ENCODE measurements at places on chromosomes 4 and X.

DNA sequence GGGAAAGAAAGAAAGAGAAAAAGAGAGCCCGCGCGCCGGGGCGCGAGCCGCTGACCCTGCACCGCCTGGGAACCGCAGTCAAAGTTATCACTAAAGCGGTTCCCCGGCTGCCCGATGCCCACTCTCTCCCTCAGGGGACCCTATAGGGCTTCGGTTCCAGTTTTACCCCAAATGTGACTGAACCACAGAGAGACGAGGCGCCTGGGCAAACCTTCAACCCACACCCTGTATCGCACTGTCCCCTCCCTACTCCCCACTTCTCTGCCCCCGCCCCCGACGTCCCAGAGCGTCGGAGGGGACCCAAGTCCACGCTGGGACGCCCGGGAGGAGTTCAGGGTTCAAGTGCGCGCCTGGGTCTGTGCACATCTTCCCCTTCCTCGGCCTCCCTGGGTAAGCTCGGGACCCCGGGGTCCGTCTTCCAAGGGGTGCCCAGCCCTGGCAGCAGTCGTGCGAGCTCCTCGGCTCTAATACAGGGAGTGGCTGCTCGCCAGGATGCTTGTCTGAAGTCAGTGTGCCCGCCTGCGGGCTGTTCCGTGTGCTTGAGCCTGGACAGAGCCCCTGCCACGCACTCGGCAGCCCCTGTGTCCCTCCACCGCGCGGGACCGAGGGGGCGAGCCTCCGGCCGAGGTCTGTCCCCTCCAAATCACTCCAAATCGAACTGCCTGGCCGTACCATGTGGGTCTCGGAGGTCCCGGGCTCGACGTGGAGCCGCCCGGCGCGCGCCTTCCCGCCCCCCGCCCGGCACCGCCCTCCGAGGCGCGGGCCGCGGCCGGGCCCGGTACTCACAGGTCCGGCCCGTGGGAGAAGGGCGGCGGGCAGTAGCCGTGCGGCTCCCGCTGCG lies 960 bp downstream of the TRPC3 start:
- DNase-seq, result no peak

- DNase-seq, result no peak
Measured at GRCh38 chrX:97308171-97308570, 424.5 kb downstream of the RPA4 start.

- DNase-seq, result no peak
Measured at GRCh38 chr4:76212851-76213414, 691 bp downstream of the SCARB2 start.

DNA sequence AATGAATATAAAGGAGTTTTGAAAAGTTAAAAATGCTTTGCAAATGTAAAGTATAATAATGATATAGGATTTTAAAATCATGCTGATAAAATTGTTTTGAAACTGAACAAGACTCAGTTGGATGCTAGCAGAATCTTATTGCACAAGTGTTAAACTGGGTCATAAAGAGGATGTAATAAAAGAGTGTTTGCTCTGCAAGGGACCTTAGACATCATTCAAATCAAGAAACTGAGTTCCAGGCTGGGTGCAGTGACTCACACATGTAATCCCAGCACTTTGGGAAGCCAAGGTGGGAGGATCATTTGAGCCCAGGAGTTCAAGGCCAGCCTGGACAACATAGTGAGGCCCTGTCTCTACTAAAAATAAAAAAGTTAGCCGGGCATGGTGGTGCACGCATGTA lies 27.5 kb upstream of the DUSP21 start:
- DNase-seq, result no peak

- DNase-seq, result no peak
Measured at GRCh38 chrX:37060999-37061398, 52.8 kb downstream of the FAM47C start.

- DNase-seq, result no peak
Measured at GRCh38 chr4:20297261-20297660, 45.6 kb downstream of the SLIT2 start.

GRCh38 chrX:46330981-46331380 lies 214.2 kb downstream of the ZNF674 start:
- DNase-seq, result no peak

GRCh38 chr4:140154572-140154891 lies 548 bp upstream of the MAML3 start:
- no peak for DNase-seq

DNA sequence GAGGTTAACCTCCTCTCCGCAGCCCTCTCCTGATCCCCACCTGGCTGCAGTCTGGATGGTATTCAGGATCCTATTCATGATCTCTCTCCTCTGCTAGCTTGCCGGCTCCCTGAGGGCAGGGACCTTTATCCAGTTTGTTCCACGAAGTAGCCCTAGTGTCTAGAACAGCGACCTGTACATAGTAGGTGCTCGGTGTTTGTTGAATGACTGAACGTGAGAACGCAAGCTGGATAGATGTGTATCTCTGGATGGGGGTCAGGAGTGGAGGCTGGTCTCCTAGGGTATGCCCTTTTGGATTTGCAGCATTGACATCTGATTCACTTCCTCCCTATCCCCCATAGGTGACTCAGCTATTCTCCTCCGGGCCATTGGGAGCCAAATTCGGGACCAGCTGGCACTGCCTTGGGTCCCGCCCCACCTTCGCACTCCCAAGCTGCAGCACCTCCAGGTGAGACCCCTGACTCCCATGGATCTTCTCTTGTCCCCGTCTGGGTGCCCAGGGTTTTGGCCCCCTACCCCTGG lies 7.3 kb downstream of the CCDC22 start:
- DNase-seq, result no peak

GRCh38 chr4:86586160-86586572 lies 7.9 kb upstream of the PTPN13 start:
- DNase-seq, result no peak

DNA sequence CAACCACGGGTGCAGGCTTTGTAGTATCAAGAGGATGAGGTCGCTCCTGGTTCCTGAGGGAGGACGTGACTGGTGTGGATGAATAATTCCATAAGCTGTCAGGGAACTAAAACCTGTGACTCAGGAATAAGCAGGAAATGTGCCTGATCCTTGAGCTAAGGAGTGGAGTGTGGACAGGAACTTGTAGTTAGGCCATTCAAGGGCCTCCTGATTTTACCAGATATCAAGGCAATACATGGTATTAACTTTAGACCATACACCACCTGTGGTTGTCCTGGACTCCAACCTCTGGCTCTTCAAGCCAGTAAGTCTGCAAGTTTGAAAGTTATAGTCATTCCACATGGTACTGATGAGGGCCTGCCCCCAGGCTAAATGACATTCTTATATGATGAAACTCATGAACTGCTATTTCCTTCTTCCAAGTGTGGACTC lies 12.1 kb upstream of the ING2 start:
- DNase-seq, result no peak

DNA sequence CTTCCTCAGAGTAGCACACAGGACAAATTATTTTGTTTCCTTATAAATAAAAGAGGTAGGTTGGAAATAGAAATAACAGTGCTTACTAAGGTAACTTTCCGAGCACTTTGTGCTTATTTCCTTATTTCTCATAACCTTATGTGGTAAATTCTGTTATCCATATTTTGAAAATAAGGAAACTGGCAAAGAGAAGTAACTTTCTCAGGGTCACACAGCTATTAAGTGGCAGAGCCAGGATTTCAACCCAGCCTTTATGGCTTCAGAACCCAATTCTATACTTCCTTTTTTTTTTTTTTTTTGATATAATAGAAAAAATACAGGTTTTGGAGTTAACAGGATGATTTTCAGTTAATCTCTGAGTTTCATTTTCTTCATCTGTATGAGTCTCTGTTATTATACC lies 3.3 kb downstream of the UTP3 start:
- no peak for DNase-seq

DNA sequence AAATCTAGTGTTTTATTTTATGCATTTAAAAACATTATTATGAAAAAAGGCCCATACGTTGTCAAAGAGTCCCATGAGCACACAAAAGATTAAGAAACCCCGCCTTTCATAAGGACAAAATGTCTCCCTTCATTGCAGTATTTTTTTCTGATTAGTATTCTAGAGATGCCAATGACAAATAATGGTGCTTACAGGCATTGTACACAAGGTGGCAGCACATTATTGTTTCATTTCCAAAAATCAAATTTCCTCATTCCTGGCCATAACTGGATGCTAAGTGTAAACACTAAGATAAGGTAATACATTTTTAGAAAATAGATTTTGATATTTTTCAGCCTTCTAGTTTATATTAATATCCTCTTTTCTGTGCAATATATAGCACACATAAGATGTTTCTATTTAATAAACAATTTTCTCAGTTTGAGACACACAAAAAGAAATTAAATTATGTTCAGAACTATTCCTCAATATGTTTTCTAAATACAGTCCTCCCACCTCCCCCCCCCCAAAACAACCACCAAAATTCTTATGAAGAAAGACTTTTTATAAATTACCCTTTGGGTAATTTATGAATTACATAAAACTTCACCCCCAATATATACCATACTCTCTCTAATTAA lies 47.7 kb downstream of the TIGD2 start:
- DNase-seq, result peak; percentile 67

GRCh38 chr4:111792632-111793031 lies 352.6 kb upstream of the FAM241A start:
- DNase-seq, result no peak

DNA sequence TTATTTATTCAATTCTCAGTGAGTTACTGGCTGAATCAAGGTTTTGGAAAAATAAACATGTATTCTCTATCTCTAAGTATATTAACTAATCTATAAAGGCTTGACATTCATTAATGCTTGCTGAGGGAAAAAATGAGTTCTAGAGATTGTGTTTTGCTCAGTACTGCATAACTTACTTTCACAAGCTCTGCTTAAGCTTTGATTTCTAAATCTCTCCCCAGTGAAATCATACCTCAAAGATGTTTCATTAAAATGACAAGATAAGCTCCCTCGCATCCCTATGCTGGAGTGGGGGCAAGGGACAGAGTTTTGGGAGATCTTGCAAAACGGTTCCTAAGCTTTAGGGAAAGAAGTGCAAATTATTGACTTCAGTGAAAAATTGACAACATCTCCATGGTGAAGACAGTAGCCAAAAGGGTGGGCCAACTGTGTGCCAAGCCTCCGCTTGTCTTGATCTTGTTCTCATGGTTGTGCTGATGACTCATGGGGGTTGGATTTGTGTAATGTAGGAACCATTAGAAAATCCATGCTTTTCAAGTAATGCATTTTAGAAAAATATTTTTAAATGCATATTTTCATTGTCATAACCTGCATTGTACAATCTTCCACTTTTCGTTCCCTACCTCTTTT lies 521.4 kb downstream of the RPA4 start:
- DNase-seq, result no peak

DNA sequence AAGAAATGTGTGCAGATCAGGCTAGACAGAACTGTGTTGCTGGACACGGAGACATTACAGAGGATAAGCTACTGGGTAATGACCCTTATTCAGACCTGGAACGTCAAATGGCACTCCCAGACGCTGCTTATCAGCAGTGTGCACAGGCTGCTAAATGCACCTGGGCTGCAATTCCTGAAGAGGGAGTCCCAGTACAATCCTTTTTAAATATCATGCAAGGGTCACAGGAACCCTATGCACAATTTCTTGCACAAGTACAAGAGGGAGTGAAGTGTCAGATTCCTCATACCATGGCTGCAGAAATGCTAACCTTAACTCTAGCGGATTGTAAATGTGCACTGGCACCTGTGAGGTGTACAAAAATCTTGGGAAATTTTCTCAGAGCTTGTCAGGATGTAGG lies 16.9 kb downstream of the SPIN2B start:
- no peak for DNase-seq

DNA sequence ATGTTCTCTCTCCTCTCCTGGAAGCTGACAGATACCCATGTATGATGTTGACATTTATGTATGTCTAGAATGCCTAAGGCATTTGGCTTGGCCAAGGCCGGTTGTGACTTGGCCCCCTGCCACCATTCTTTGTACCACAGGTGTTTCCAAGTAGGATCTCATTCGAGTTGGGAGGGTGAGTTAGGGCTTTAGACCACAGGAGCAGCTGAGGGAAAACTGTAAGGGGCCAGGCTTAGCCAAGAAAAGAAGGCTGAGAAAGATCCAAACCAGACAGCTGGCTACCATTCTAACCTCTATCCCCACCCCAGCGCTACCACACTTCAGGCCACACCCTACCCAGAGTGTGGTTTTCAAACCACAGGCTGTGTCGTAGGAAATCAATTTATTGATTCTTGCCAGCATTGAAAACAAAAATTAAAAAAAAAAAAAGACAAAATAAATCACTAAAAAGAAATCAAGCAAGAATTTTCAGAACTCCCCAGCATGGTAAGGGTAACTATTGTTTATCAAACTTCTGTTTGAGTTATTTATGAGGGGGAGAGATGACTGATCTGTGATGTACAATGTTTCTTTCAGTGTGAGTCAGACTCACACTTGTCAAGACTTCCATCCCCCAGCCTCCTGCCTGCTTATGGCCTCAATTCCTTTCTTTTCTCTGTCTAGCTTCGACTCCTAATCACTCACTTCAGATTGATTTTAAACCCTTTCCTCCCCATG lies 9.9 kb downstream of the TMSB4X start:
- no peak for DNase-seq

DNA sequence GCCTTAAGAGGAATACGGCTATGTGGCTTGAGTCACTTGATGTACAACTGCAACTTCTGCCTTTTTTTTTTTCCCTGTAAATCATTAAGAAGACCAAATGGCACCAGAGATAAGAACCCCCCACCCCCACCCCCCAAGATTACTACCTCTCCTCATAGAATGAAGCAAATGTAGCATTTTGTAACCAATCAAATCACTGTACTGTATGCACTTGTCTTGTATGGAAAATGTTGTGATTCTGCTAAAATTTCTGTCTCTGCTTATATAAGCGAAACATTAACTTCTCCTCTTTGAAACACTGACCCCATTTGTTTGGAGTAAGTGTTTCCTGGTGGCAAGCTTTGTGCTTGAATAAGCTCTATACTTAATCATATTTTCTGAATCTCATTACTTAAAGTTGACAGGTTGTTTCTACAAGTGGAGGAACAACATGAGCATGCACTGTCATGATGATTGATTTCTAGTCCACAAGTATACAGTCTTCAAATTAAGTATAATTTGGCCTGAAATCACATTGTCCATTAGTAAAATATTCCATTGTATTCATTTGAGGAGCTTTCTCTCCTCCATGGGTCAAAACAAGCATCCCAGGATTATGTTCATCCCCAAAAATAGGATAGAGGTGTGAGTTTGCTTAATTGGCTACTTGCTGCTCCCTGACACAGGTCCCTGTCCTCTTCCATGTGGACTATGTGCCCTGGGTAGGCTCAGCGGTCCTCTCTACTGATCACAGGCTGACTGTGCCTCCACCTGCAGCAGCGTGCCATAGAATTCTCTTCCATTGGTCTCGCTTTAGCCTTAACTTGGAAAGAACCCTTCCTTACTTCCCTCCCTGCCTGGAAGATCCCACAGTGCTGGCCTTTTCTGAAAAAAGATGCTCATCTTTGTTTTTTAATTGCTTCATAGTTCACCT lies 104.0 kb upstream of the BMP2K start:
- DNase-seq, result no peak

GRCh38 chrX:20060961-20061748 lies 55.6 kb downstream of the MAP7D2 start:
- DNase-seq, result no peak

GRCh38 chrX:19886375-19886774 lies 1.0 kb downstream of the SH3KBP1 start:
- DNase-seq, result no peak

- DNase-seq, result no peak
Measured at GRCh38 chr4:10942156-10942555, 257.6 kb upstream of the CLNK start.
